Kidney (tissue), 22 donors: ENCODE measurements at places on chromosomes 12 and 14. TPM values are rescaled to one million over a fixed set of nuclear protein-coding genes. Genes with fewer than 3 reads are reported as not detected.

The ANKRD33 gene
- not detected for polyA plus RNA-seq

The KRT6B gene
- not detected for polyA plus RNA-seq

The GALNT8 gene
- 1.4 TPM for polyA plus RNA-seq

DNA sequence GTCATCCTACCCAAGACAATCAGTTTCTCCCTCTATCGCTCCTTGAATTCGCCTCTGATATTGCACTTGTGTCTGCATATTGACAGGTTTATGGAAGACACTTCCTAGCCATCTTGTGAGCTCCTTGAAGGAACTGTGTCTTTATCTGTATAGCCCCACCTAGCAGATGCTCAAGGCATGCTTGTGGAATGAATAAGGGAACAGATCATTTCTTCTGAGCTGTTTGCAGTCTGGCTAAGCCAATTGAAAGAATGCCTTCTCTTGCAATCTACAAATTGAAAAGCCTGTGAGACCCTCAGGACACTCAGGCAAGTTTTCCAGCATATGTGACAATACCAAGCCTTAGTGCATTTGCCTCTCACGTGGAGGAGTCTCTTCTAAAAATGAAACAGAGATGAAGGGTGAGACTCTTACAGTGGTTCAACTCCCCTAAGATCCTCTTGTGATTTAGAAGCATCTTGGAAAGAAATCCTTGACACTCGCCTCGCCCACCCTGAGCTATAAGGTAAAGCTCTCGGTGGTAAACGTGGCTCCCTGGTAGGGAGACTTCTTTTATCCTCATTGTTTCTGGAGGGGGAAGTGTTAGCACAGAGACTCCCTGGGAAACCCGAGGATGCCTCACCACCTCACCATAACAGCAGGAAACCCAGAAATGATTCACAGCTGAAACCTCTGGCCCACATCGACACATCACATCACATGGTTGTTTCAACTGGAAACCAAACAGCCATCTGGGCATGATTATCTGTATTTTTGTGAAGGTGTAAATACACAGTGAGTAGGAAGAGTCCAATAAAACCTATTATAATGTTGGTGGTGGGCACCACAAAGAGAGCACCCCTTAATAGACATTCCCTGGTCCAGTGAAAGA is 112.3 kb upstream of the BCL2L14 start:
- DNase-seq: no peak

GRCh38 chr12:117347588-117347987 is 13.8 kb downstream of the NOS1 start:
- no peak for DNase-seq

DNA sequence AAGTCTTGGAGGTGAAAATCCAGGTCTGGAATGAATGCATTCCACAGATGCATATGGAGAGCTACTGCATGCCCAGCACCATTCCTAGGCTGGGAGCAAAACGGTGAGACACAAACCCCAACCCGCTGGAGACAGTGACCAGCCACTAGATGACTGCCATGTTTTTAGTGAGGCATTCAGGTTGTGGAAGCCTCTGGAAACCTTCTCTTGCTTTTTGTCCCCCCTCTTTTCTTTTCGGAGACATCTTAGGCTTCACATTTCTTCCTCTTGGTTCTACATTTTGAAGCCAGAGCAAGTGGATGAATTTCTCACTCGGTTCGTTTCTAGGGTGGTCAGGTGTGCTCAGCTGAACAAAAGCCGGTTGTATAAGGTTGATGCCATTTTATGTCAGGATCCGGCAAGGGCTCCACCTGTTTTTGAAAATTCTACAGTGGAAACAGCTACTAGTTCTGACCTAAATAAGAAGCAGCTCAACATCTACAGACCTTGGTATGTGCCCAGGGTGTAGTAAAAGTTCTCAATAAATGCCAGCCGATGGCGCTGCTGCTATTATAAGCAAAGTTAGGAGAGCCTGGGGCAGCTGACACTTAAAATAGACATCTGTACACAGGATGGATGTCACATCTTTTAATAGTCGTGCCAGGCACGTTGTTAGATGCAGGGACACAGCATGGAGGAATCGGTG is 1.8 kb upstream of the ZNF839 start:
- peak; percentile 45 for DNase-seq

DNA sequence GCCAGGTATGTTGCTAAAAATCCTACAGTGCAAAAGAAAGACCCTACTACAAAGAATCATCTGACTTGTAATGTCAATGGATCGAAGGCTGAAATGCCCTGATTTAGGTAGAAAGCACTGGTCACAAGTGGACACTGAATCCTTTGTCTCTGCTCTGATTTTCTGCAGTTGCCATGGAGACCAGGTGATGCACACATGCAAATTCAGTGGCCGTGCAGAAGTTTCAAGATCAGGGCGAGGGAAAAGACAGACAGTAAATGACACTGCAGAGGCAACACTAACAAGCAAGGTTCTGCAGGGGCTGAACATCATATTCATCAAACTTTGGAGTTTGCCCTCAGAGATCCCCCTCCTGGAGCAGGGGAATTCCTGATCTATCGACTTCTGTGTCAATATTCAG is 370.3 kb upstream of the TMEM132C start:
- no peak for DNase-seq

DNA sequence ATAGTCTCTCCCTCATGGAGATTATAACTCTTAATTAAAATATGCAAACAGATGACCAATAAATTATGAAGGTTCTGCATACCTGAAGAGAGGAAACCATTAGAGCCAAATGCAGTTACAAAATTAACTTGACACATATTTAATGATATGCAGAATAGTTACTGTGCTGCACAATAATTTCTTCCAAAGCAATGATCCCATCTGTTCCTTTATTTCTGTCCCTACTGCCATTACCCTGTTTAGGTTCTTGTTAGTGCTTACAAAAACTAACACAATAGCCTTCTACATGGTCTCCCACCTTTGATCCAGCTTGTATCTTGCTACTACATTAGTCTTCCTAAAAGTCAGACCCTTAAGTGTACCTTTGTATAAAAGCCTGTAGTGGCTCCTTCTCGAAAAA is 411.1 kb downstream of the APAF1 start:
- no peak for DNase-seq

- no peak for DNase-seq
Measured at GRCh38 chr12:51760231-51760630, 88.3 kb downstream of the FIGNL2 start.

- DNase-seq: peak; percentile 67
Measured at GRCh38 chr14:32934073-32934880, 4.4 kb upstream of the NPAS3 start.

GRCh38 chr14:82313889-82314288 is 780.2 kb upstream of the SEL1L start:
- peak; percentile 73 for DNase-seq

DNA sequence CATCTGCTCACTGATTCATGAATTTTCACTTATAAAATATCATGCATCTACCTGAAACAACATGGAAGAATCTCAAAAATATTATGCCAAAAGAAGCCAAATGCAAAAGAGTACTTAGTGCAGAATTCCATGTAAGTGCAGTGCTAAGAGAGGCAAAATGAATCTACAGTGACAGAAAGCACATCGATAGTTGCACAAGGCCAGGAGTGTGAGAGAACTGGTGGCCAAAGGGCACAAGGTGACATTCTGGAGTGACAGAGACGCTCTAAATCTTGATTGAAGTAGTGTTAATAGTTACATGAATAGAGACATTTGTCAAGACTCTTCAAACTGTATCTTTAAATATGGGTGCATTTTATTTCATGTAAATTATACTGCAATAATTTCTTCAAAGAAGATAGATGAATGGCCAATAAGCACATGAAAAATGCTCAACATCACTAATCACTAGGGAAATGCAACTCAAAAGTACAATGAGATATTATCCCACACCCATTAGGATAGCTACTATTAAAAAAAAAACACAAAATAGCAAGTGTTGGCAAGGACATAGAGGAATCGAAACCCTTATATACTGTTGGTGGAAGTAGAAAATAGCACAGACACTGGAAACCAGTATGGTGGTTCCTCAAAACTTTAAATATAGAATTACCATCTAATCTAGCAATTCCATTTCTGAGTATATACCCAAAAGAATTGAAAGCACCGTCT is 71.7 kb upstream of the KICS2 start:
- DNase-seq: no peak

DNA sequence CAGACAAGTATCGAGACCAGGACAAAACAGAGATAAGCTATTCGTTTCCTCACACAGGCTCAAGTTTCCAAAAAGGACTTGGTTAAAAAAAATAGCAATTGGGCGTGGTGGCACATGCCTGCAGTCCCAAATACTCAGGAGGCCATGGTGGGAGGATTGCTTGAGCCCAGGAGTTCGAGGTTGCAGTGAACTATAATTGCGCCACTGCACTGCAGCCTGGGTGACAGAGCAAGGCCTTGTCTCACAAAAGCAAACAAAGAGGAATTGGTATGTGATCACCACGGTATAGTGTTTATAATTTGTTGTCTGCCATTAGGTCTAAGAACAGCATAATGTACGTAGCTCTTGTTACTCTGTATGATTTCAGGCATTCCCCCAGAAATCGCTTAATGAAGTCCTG is 175.3 kb downstream of the DERA start:
- no peak for DNase-seq

- DNase-seq: peak; percentile 58
Measured at GRCh38 chr14:106872611-106873446, 1346.4 kb downstream of the TMEM121 start.
